ENCODE measurements at places on chromosomes 16 and 17.

DNA sequence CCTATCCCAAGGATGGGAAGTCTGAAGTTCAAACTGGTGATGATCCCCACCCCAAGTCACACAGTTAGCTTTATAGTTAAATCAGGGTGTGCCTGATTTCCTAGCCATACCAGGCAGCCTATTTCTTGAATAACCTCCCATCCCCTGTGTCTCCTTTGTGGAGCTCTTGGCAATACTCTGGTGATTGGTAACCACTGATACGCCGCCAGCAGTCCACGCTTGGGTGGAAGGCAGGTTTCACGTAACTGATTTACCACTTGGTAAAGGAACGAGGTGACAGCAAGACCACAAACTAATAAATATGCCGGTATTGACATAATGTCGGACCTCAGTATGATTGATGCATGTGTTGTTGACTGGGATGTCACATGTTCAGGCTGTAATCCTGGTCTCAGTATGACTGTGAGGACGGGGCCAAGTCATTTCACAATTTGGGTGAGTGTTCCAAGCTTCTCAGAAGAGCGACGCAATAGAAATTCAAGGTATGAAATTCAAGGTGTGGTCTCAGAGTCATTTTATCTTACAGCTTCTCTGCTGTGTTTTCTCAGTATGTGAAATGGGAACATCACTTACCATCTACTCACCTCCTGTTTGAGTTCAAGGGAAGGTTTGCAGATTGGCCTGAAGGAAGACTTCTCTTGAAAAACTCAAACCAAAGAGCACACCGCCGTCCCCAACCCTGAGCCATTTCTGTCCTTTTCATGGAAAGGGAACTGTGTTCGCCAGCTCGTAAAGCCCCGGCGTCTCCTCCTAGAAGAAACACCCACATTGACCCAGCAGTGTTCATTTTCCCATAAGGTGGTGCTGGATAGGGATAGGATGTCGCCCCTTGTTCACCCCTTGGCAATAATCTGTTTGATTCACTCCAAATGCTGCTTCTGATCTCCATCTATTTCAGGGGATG, 678.9 kb downstream of the WWOX start:
- no peak for DNase-seq

- DNase-seq = no peak
These were observed 140.2 kb upstream of the CDC42EP4 start for GRCh38 chr17:73452009-73452408.

DNA sequence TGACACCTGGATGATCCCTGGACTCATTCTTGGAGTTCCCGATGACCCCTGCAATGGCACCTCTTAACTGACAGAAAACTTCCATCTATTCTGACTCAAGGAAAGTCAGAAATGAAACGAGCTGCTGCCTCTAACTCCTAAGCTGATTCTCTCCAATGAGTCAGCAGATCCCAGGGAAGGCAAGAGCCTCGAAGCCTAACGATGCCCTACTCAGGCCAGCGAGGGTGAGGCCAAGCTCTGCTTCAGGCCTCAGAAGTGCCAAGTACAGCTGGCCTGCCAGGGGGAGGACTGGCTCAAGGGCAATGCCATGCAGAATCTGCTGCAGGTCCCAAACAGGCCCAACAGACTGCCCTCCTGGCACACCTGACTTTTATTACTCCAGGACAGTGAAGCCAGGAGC, 36.3 kb downstream of the PLXDC1 start:
- no peak for DNase-seq

- no peak for DNase-seq
These were observed 1.3 kb upstream of the SENP3 start for GRCh38 chr17:7560172-7561027.

GRCh38 chr17:73226556-73227172, 33.8 kb downstream of the COG1 start:
- no peak for DNase-seq

- DNase-seq = no peak
These were observed 30.8 kb downstream of the B9D1 start for GRCh38 chr17:19331543-19332245.

GRCh38 chr17:81428121-81428515, 32.9 kb downstream of the BAHCC1 start:
- peak; percentile 57 for DNase-seq

GRCh38 chr16:57562066-57562465, 19.6 kb downstream of the ADGRG5 start:
- DNase-seq = no peak

DNA sequence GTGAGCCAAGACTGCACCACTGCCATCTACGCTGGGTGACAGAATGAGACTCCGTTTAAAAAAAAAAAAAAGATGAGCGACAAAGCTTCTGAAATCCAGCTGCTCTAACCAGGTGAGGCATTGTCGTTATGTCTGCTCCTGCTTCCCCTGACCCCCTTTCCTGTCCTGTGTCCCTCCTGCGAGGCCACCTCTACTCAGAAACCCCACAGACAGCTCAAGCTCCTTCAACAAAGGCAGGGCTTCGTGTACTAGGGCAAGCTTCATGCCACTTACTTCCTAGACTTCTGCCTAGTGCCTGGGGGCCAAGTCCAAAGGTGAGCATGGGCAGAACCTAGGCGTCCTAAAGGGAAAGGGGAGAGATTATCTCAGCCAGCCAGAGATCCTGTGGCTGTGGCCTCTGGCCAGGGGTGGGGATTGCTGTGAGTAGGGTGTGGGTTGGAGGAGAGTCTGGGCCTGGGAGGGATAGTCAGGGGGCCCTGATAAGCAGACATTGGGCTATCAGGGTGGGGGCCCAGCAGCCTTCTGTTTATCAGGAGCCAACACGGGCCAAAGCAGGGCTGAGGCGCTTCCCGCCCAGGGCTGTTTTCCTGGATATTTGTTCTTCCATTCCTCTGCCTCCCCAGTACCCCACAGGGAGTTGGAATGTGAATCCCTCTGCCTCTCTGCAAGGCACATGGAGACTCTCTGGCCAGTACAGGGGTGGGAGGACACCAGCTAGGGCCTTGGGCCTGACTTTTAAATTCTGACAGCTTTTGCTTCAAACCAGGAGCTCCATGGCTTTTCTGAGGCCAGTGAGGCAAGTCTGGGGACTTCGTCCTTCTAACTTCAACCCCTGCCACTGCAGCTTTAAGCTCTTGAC, 10.4 kb downstream of the ERAL1 start:
- DNase-seq = no peak

- peak; percentile 32 for DNase-seq
These were observed 592 bp downstream of the ALDOA start for GRCh38 chr16:30065943-30066760.

- DNase-seq = no peak
These were observed 20.0 kb upstream of the CACNG4 start for GRCh38 chr17:66944351-66945146.

DNA sequence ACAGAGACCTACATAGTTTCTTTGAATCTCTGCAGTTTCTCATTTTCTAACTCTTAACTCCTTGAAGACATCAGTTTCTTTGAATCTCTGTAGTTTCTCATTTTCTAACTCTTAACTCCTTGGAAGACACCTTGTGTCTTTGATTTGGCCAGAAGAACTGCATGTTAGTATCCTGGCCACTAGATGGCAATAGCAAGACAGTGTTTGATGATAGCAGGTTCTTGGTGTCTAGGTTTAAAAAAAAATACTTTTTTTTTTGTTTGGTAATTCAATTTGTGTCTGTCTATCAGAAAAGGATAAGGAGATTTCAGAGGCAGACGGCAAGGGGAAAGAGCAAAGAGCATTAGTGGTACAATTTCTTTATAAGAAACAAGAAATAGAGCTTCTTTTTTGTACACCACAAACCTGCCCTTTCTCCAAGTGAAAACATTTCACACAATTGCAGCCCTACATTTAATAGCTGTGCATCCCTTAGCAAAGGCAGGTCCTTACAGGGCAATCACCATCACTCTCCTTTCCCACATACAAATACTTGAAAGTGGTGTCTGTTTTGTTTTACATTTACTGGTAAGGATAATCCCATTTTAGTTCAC, 1324.9 kb upstream of the CDH8 start:
- peak; percentile 16 for DNase-seq

- DNase-seq = no peak
These were observed 121.9 kb upstream of the PLCG2 start for GRCh38 chr16:81657224-81657623.

DNA sequence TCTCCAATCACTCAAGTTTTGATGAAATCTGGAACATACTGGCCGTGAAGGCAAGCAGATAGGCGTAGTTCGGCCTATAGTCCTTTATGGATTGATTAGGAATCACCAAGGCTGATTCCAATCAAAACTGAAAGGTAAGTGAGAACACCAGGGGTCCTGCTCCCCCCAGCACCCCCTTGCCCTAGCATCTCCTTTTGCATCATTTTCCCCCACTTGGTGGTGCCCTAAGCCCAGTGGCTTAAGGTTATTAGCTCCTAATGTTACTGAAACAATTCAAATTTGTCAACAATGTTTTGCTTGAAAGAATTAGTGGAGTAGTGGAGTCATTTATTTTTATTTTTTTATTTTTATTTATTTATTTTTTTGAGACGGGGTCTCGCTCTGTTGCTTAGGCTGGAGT, 4.9 kb downstream of the SLFN14 start:
- DNase-seq = no peak

DNA sequence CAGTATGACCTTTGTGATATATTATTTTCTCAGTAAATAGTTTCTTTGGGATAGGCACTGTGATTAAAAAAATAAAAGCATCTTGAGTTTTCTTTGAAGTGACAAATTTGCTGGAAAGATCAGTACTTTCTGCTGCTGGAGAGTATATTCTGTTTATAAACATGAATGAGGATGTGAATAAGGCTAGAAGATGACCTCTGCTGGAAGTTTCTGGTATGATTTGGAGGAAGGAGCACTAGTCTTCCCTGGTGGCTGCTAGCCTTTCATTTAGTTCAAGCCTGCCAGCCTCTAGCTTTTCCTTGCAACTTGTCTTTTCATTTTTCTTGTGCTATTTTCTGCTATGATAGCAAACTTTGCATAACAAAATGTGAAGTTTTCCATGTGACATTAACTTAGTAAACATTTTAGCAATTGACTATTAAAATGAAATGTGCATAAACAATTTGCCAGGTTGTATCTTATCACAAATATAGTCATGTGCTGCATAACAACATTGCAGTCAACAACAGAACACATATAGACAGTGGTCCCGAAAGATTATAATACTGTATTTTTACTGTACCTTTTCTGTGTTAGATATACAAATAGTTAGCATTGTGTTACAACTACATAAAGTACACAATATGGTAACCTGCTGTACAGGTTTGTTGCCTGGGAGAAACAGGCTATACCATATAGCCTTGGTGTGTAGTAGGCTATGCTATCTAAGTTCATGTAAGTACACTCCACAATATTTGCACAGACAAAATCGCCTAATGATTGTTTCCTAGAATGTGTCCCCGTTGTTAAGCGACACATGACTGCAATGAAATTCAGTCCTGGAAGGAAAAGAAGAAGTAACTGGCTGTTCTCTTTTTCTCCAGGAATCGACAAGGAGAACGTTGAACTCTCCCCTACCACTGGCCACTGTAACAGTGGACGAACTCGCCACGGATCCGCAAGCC, 18.1 kb upstream of the RAB11FIP4 start:
- no peak for DNase-seq

GRCh38 chr16:69927056-69927757, 23.9 kb upstream of the CLEC18A start:
- DNase-seq = no peak

DNA sequence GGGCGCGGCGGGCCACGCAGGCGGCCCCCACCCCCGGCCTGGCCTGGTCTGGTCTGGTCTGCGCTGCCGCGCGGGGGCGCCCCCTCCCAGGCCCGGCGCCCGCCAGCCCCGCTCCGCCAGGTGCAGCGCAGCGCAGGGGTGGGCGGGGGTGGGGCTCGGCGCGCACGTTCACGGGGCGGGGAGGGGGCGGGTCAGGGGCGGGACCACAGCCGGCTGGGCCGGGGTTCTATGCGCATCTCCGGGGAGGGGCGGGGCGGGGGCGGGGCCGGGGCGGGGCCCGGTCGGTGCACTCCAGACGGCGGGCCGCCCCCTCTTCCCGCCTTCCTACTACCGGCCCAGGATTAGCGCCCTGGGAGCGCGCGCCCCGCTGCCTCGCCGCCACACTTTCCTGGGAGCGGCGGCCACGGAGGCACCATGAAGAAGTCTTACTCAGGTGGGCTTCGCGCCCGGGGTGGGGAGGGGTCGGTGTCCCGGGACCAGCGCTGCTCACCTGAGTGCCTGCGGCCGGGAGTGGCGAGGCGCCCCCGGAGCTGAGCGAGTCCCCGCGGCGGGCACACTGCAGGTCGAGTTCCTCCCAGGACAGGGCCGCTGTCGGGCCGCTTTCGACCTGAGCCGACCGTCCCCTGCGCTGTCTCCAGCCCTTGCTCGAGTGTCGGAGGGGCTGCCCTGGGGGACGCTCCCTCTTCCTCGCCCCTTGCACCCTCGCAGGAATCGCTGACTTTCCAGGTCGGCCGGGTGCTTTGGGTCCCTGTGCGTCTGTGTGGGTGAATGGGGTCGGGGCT, 140.5 kb downstream of the SEC14L1 start:
- DNase-seq = peak; percentile 75

GRCh38 chr17:55576237-55576995, 65.2 kb upstream of the SMIM36 start:
- DNase-seq = no peak

GRCh38 chr17:30517786-30518185, 40.6 kb downstream of the GOSR1 start:
- no peak for DNase-seq

GRCh38 chr17:48024149-48025039, 13.2 kb downstream of the COPZ2 start:
- DNase-seq = peak; percentile 58

- DNase-seq = no peak
These were observed 22.8 kb downstream of the ATP6V0D1 start for GRCh38 chr16:67458121-67458641.

GRCh38 chr17:82320956-82321927, 3.8 kb upstream of the CD7 start:
- DNase-seq = peak; percentile 65

- no peak for DNase-seq
These were observed 6.8 kb downstream of the ZNF267 start for GRCh38 chr16:31880322-31880979.

- no peak for DNase-seq
These were observed 233.5 kb downstream of the GSG1L start for GRCh38 chr16:27829975-27830374.

DNA sequence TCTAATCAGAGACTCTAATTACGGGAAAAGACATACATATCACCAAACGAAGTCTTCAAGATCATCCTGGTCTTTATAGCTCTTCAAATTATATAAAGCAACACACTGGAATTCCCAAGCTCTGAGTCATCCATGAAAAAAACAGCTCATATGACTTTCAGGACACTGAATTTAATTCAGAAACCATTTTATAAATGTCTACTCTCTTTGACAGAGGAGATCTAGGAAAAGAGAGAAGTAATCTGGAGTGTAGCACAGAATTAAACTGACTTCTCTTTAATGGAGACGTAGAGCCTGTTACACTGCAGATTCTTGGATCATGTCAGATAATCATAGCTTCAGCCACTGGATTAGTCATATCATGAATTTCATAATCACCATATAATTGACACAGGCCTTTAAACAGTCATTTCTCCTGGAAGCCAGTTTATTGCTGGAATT, 86.8 kb upstream of the WSB1 start:
- no peak for DNase-seq

- DNase-seq = no peak
These were observed at the start of gene RSKR for GRCh38 chr17:28613931-28614381. Gene RSKR (minus strand): TSS chr17:28614185. CDS start chr17:28614161, 24 bp downstream.

- DNase-seq = no peak
These were observed 20.6 kb downstream of the MAP2K4 start for GRCh38 chr17:12041312-12041711.
